ENCODE measurements at places on chromosomes 2 and 18.

- no peak for DNase-seq
These were observed 105.4 kb upstream of the FAM110C start for GRCh38 chr2:151553-152334.

DNA sequence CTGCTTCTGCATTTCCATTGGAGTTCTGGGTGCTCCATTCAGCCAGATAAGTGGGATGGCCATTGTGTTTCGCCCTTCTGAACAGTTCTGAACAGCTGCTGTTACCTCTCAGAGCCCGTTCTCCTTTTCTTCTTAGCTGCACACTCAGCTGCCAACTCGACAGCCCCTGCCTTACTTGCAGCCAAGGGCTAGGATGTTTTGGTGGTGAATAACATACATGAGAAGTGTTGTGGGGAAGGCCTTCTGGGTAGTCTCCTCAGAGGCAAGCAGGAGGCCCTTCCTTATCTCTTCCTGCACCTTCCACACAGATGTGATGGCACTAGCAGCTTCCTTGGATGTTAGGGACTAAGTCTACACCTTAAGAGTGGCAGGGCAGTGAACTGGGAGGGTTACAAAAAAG is 138.4 kb upstream of the NOSTRIN start:
- no peak for DNase-seq

- DNase-seq: no peak
These were observed 356.7 kb downstream of the CCDC85A start for GRCh38 chr2:56540467-56540866.

GRCh38 chr2:120316528-120317179 is 29.3 kb upstream of the INHBB start:
- DNase-seq: no peak

- no peak for DNase-seq
These were observed 20.1 kb downstream of the BCL11A start for GRCh38 chr2:60533101-60534051.

- DNase-seq: no peak
These were observed 47.1 kb downstream of the PLCL1 start for GRCh38 chr2:197851451-197851850.

GRCh38 chr2:119367472-119368099 is 809 bp downstream of the DBI start:
- DNase-seq: peak; percentile 62

Data from dorsolateral prefrontal cortex (tissue), 122 donors.